ENCODE measurements at places on chromosomes 11 and 22.

- DNase-seq: peak; percentile 10
Observed at GRCh38 chr11:88174709-88175568, at the start of gene RAB38. Gene RAB38 (minus strand): TSS chr11:88175443. CDS start chr11:88175384, 59 bp downstream.

DNA sequence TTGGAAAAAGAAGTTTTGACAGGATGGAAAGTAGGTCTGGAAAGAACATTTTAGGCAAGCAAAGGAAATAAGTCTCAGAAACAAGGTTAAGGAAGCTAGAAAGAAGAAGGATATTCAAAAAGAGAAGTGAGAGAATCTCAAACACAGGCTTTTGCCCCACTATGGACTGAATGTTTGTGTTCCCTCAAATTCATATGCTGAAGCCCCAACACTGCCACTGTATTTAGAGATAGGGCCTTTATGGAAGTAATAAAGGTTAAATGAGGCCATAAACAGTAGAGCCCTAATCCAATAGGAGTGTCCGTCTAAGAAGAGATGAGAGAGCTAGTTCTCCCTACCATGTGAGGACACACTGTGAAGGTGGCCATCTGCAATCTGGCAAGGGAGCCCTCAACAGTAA lies 20.6 kb upstream of the RPS13 start:
- no peak for DNase-seq

DNA sequence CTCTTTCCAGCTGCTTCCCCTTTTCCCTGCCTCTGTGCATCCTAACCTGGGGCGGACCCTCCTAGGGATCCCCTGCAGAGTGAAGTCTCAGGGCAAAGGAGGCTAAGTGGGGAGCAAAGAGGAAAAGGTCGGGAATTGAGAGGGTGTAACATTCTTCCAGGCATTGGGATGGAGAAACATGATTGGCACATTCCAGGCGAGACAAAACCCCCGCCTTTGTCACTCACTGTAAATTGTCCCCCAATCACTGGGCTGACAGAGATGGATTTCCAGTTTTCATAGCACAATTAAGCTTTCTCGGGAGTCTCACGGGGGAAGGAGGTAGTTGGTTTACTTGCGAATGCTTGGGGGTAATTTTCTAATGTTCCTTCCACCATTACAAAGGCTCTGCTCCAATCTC lies 74.9 kb downstream of the MIAT start:
- no peak for DNase-seq

DNA sequence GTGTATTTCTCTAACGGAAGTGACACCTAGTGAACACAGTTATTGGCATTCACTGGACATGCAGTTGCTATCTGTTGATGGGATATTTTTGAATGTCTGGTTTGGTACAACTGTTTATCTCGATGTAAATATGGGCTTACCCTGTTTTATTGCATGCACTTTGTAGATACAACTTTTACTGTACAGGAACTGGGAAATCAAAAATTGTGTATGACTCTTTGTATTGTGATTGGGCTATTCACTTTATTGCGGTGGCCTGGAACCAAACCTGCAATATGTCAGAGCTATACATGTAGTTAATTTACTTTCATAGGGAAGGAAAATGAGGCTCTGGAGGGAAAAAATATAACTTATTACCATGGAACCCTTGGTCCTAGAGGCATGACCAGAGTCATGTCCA lies 380.7 kb upstream of the KIRREL3 start:
- no peak for DNase-seq

GRCh38 chr11:114296605-114297372 lies 590 bp downstream of the NNMT start:
- no peak for DNase-seq

GRCh38 chr11:3153291-3153861 lies 11.7 kb downstream of the OSBPL5 start:
- no peak for DNase-seq

DNA sequence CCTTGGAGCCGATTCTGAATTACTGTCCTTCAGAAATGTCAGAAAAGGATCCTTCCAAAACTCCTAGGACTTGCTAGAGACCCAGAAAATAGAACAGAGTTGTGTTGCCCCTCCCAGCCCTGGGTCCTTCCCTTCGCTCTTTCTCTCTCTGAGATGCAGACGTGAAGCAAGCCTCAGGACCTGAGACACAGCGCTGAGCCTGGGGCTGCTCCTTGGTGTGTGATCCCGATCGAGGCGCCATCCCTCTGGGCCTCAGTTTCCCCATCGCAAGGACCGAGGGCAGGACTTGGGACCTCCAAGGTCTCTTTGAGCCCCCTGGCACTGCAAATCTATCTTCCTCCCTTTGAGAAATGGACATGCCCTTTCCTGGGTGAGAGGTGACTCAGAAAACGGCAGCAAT lies 533.5 kb downstream of the TBC1D22A start:
- DNase-seq: no peak

DNA sequence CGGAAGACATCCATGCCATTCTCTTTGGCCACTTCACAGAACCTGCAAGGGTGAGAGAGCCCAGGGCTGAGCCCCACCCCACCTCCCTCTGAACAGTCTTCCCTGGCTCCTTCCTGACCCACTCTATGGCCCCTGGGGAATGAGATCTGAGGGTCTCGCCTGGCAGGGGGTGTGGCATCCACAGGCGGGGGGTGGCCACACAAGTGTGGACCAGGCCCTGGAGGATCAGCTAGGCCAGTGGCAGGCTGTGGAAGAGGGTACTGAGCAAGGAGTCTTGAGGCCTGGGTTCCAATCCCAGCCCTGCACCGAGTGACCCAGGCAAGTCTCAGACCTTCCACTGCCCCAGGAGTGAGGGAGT lies 5.6 kb upstream of the LRFN4 start:
- DNase-seq: no peak

DNA sequence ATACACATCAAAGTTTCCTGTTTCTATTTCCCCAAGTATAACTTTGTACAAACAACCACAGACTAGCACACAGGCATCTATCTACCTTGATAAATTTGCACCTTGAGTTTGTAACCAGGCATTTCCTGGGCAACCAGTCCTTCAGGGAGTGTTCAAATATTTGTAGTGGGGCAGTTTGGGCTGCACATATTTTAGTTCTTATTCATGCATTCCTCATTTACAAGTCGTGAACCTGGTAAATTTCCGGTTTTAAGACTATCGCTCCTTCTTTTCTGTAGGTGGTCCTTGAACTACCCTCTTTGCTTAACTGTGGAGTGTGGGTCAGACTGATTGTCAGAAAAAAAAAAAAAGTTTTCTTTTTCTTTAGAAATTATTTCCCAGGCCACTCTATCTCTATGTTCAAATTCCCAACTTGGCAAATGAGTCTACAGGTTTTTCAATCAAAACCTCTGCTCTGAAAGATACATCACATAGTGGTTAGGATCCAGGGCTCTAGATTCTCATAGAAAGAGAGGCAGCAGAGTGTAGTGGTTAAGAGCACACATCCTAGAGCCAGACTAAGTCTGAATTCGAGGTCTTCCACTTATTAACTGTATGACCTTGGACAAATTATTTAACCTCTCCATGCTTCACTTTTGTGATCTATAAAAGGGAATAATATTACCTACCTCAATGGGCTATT lies 201.5 kb downstream of the SOX6 start:
- DNase-seq: no peak

- DNase-seq: no peak
Observed at GRCh38 chr11:94803491-94803890, 35.3 kb downstream of the AMOTL1 start.

- no peak for DNase-seq
Observed at GRCh38 chr11:68163691-68164090, 42.5 kb upstream of the CHKA start.

- no peak for DNase-seq
Observed at GRCh38 chr11:34160049-34160721, 54.8 kb downstream of the NAT10 start.

GRCh38 chr11:95345651-95346050 lies 114.6 kb upstream of the SESN3 start:
- no peak for DNase-seq

DNA sequence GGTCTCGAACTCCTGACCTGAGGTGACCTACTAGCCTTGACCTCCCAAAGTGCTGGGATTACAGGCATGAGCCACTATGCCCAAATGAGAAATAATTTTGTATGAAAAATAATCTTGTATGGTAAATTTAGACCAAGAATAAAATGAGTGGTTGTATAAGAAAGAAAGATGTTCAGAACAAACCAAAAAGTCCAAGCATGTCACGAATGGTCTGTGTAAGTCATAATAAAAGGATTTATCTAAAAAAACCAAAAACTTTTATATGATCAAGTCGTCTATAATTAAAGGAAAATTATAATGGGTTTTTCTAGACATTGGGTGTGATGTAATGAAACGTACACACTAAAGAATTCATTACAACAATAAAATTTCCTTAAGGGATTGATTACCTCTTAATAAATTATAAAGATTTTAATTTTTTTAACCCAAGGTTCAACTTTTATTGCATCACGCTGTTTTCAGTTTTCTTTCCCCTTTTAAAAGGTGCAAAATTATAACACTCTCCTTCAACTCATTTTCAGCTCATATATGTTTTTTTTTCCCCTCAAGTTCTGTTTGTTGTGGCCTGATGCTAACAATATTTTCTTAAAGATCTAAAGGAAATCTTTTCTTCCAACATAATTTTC lies 8.9 kb upstream of the AQP11 start:
- no peak for DNase-seq

GRCh38 chr11:19984048-19984742 lies 176.1 kb downstream of the DBX1 start:
- no peak for DNase-seq

GRCh38 chr11:110177086-110177456 lies 83.9 kb downstream of the ZC3H12C start:
- DNase-seq: no peak

DNA sequence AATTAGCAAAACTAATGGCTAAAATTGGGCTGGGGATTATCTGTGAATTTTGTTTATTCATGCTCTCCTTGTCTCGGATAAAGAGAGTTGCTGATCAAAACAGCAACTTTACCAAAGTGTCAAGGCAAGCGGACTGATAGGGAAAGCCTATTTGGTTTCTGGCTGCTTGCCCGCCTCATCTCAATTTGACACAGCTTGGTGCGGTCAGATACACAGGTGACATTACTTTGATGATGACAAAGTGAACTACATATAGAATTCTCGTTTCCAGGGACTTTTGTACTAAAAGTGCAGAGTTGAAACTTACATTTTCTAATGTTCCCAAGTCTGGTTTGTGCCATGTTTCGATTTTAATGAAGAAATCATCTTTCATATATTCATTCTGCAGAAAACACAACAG lies 22.8 kb downstream of the PITPNB start:
- DNase-seq: no peak

DNA sequence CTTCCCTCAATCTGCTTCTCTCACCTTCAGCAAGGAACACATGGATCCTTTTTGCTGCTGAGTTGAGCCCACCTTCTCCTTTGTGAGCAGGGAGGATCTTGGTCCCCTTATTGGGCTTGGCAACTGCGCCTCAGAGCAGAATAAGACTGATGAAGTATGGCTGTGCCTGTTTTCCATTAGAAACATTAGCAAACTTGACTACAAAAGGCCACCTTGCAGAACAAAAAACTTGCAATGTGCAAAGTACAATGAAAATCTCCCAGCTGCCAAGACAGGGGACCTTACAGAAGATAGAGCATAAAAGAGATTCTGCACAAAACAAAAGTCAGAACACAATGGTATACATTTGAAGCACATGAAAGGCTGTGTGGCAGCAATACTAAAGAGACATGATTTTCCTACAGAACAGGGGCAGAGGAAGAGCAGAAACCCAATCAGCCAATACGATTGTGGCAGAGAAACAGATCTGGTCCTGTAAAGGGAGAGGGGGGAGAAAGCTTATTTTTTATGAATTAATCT lies 173.5 kb upstream of the SNX19 start:
- DNase-seq: no peak

- no peak for DNase-seq
Observed at GRCh38 chr11:64121663-64122410, 44.1 kb downstream of the MACROD1 start.

GRCh38 chr11:8372641-8373381 lies 109.1 kb upstream of the LMO1 start:
- DNase-seq: no peak

- peak; percentile 58 for DNase-seq
Observed at GRCh38 chr11:2376751-2377451, at the start of gene CD81. Gene CD81 (plus strand): TSS chr11:2377310. CDS start chr11:2377550, 240 bp downstream.

GRCh38 chr11:113112307-113112706 lies 151.1 kb downstream of the NCAM1 start:
- no peak for DNase-seq

DNA sequence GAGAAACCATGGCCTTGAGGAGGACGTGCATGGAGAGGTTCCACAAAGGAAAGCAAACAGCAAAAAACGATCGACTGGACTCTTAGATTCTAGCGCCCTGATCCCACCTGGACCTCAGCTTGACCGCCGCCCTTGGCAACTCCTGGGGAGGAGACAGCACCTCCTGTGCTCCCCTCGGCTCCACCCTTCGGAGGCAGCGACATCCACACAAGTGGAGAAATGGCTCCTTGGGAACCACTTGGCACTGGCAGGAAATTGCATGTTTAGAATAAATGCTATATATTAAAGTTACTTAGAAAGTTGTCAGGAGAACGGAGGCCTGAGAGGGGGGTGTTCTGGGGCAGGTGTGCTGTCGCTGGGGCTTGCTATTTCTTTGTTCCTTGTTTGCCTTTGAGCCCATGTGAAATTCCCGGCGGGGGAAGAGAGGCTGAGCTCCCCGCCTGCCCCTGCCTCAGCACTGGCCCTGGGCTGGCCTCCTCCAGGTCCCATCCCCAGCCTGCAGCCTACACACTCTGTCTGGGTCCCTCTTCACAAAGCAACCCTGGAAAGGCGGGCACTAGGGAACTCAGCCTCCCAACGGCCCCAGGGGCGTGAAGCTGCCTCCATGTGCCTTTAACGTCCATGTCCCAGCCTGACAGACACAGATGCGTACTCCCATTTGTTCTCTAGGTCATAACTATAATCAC lies 395.3 kb downstream of the BRD1 start:
- DNase-seq: no peak

DNA sequence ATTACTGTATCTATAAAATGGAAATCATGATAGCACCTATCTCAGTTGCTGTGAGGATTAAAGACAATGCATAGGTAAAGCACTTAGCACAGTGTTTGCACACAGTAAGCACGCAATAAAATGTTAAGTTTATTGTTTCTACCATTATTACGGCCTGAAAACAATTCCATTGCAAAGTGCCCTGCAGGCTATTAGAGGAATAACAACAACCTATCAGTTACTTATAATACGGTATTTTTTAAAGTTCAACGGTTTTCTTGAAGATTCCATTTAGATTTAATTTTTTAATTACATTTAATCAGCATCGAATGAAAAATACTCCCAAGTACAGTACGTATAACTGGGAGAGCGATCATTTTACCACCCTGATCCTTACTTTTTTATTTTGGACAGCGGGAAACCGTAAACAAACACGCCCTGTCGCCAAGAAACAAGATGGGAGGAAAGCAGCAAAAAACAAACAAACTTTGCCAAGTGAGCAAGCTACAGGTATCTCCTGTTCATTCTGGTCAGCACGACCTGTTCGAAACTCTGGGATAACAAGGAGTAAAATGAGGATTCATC lies 893 bp downstream of the SLC36A4 start:
- DNase-seq: no peak

- DNase-seq: no peak
Observed at GRCh38 chr11:7081441-7081840, 7.4 kb upstream of the RBMXL2 start.

DNA sequence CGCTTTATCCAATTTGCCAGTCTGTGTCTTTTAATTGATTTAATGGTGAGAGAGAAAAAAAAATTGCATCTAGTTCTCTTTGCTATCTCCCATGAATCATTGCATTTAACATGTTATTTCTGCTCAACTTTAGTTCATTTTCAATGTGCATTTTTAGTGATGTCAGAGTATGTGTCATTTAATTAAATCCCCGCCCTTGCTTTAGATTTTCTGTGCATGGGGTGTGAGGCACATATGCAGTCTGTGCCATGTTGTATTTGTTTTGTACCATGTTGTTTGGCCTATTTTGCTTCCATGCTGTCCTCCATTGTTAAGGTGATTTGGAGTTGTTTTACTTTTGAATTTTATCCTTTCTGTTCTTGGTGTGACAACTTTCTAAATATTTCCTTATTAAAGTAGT lies 8.3 kb upstream of the NCR3LG1 start:
- no peak for DNase-seq
